ENCODE measurements at places on chromosomes 4 and X.

DNA sequence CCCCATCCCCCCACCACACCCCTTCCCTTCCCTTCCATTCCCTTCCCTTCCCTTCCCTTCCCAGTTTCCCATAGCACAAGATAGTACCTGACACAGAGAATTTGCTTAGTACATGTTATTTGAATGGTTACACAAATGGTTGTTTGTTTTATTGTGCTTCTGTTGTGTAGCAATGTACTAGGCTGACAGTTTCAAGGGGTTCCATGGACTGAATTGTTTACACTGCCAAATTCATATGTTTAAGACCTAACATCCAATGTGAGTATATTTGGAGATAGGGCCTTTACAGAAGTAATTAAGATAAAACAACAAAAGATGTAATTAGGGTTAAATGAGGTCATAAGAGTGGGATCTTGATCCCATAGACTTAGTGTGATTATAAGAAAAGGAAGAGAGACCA, 133.5 kb downstream of the FRAS1 start:
- no peak for DNase-seq

DNA sequence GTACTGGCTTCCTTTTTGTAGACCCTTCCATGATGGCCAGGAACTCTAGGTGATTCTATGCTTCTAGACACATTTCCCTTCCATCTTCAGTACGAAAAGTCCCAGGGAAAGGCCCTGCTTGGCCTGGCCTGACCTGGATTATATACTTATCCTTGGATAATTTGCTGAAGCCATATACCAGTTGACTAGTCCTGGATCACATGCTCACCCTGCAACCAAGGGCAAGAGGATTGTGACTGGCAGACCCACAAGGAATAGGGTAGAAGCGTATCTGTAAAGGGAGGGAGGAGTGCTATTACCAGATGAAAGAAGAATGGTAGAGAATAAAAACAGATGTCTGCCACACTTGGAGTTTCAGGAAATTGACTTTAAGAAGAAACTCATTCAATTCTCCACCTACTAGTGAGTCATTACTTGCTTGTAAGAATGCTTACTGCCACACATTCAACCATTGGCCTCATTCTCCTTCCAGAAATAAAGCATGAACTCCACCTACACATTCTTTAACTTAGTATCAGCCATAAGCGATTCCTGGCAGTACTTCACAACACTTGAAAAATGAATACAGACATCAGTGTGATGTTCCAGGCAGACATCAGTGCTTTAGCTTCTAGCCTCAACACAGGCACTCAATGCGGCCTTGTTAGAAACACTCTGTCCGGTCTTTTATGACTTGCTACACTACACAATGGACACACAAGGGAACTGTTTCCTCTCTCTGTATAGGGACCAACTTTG, 141.8 kb downstream of the CBR4 start:
- no peak for DNase-seq

GRCh38 chr4:122914938-122915337, 7.5 kb downstream of the NUDT6 start:
- DNase-seq: no peak

DNA sequence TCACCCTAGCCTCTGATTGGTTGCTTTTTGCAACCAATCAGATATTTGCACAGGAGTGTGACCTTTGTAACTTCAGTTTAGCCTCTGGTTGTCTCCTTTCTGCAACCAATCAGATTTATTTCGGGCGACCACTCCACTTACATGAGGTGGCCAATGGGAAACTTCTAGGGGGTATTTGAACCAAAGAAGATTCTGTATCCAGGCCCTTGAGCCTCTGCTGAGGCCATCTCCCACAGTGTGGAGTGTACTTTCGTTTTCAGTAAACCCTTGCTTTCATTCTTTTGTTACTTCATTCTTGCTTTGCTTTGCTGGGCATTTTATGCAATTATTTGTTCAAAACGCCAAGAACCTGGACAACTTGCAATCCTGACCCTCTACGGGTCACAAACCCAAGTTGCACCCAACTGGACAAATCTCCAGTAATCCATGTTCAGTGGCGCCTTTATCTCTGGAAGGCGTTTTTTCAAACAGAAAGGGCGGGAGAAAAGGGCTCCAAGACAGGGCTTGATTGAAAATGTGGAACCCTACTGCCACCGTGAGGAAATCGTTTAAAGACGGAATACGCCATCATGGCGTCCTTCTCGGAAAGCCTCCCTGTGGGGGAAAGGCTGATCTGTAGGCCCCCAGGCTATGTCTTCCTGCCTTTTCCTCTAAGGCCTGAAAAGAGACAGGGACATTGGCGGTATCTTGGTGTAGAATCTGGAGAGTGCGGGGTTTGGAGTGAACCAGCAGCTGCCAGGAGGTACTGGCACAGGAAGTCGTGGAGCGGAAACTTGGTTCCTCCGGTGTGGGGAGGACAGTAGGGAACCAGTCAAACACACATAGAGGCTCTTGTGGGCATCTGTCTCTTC, 184.6 kb downstream of the OR13H1 start:
- no peak for DNase-seq

GRCh38 chrX:123626962-123627361, 105.9 kb downstream of the THOC2 start:
- DNase-seq: no peak

DNA sequence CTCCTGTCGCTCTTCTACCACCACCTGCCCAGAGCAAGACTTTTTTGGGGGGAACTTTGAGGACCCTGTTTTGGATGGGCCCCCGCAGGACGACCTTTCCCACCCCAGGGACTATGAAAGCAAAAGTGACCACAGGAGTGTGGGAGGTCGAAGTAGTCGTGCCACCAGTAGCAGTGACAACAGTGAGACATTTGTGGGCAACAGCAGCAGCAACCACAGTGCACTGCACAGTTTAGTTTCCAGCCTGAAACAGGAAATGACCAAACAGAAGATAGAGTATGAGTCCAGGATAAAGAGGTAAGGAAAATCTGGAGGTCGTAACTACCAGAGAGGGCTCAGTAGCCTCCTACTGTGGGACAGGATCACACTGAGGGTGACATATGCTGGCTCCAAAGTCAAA, 364.5 kb downstream of the MAPK10 start:
- no peak for DNase-seq

- no peak for DNase-seq
Observed at GRCh38 chrX:151184705-151185104, 8.3 kb downstream of the GPR50 start.

GRCh38 chr4:60452266-60452665, 747.9 kb upstream of the ADGRL3 start:
- no peak for DNase-seq

DNA sequence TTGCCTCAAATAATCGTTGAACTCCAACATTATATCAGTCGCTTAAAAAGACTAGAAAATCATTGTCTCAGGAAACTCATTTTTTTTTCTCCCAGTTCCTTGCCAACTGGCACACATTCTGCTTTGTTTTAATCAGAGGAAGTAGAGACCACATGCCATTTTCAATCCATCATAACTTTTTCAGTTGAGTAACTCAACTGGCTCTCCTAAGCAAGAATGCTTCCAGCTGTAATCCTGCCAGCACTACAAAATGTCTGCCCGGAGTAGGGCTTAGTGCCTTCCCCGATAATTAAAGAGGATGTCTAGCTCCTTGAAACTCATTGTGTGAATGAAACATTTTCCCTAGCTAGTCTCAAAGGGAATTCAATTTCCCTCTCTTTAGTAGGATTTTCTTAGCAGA, 33.0 kb downstream of the FREM3 start:
- no peak for DNase-seq
